Amygdala (tissue), 56 donors: ENCODE measurements at places on chromosomes 5 and 9.

- no peak for DNase-seq
These were observed 19.3 kb downstream of the SLIT3 start for GRCh38 chr5:169281625-169282024.

DNA sequence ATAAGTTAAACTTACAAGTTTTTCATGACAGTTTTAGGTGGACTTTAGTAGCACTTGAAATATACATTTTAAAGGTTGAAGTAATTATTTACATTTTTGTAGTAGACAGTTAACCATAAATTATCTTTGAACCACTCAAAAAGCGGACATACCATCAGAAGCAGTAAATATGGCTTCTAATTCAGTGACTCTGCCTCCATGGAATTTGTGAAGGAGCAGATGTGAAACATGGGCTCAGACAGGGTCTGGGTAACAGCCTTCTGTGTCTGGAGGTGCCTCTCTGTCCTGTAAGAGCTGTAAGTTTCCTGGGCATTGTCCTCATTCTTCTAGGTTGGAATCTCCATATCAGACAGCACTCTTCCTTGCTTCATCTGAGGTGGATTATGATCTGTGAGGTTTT, 12.4 kb downstream of the RLN2 start:
- no peak for DNase-seq

- no peak for DNase-seq
These were observed 1.4 kb downstream of the IRF1 start for GRCh38 chr5:132489051-132489770.

- no peak for DNase-seq
These were observed 695 bp upstream of the SNAPC3 start for GRCh38 chr9:15421990-15422371.

GRCh38 chr5:11700391-11700790, 203.9 kb downstream of the CTNND2 start:
- DNase-seq: no peak

- DNase-seq: no peak
These were observed 53.6 kb upstream of the RANBP6 start for GRCh38 chr9:6068983-6069382.
